ENCODE measurements at places on chromosomes 4 and X. TPM values are rescaled to one million over a fixed set of nuclear protein-coding genes. Genes with fewer than 3 reads are reported as not detected.

GRCh38 chr4:141416677-141417363 lies 196.1 kb downstream of the ZNF330 start:
- no peak for DNase-seq

The HGFAC gene
- total RNA-seq: 10.2 TPM

The WNK3 gene
- 13.1 TPM for total RNA-seq

The SMARCA1 gene
- total RNA-seq: 45.7 TPM

GRCh38 chr4:138832563-138832962 lies 183.0 kb upstream of the NOCT start:
- DNase-seq: no peak

GRCh38 chr4:66694739-66695138 lies 850.6 kb downstream of the CENPC start:
- no peak for DNase-seq

The VCX3A gene
- not detected for total RNA-seq

GRCh38 chr4:27861802-27862201 lies 1001.2 kb downstream of the STIM2 start:
- DNase-seq: no peak

GRCh38 chr4:108181704-108182103 lies 13.0 kb upstream of the LEF1 start:
- no peak for DNase-seq

- DNase-seq: no peak
Observed at GRCh38 chr4:4984186-4984585, 35.1 kb downstream of the CYTL1 start.

DNA sequence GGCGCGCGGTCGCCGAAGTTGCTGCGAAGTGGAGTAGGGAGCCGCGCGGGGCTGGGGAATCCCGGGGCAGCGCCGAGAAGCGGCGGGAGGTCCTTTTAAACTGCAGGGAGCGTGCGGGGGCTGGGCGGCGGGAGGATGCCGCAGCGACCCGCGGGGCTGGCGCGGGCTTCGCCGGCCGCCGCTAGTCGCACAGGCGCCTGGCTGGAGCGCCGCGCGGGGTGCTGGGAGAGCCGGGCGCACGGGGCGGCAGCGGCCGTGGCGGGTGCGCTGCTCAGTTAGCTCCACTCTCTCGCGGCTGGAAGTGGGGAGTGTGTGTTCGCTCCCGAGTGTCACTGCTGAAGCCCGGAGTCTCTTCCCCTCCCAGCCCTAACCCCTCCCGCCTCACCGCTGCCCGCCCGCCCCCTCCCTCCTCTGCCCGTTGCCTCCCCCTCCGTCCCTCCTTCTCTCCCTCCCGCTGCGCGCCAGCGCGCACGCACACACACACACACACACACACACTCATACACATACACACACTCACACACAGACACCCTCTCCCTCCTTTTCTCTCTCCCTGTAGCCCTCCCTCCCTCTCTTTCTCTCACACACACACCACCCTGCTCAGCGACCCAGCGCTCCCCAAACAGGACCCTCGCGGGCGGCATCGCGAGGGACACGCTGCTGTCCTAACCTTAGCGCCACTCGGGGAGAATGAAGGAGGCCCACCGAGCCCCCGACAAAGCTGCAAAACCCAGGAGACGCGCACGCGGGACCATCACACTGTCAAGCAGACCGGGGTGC lies at the start of gene NDNF:
Gene NDNF, minus strand, starts transcription at position 312 of the 780 bp plus-strand sequence. CDS start 26,698 bp downstream, outside the sequence.
- DNase-seq: no peak

DNA sequence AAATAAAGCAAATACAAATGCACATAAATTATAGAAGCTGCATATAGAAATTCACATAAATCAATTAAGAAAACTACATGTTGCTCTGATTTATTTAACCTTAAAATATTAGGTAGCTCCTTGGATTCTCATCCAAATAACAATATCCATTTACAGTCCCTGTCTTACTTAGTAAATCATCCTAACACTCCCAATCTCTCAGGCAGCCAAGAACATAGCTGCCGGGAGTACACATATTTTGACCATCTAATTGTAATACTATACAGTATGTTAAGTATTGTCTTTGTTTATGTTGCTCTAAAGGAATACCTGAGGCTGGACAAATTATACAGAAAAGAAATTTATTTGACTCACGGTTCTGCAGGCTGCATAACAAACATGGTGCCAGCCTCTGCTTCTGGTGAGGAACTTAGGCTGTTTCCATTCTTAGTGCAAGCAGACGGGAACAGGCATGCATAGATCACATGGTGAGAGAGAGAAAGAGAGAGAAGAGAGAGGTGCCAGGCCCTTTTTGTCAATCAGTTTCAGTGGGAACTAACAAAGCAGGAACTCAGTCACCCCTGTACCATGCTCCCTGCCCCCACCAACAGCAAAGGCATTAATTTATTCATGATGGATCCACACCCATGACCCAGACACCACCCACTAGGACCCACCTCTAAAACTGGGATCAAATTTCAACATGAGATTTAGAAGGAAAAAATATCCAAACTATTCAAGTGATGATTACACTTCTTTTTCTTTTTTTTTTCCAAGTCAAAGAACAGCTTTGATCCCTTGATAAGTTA lies 614.8 kb upstream of the TECRL start:
- no peak for DNase-seq

GRCh38 chrX:133746593-133746992 lies 238.8 kb downstream of the GPC3 start:
- DNase-seq: no peak

- DNase-seq: no peak
Observed at GRCh38 chrX:19956923-19957322, 33.9 kb downstream of the BCLAF3 start.

DNA sequence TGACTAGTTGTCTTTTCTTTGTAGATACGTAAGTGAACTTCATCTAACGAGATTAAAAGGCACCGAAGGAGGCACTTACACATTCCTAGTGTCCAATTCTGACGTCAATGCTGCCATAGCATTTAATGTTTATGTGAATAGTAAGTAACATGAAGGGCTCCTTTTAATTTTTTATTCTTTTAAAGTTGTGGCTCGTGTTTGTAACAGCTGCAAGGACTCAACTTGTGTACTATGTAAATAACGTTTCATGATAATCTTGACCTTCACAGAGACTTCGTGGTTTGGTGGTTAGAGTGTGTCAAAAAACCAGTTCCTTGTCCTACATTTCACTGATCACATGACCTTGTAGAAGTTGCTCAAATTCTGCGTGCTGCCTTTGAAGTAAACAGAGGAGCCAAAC lies 51.6 kb downstream of the KIT start:
- no peak for DNase-seq

The SULT1E1 gene
- not detected for total RNA-seq

DNA sequence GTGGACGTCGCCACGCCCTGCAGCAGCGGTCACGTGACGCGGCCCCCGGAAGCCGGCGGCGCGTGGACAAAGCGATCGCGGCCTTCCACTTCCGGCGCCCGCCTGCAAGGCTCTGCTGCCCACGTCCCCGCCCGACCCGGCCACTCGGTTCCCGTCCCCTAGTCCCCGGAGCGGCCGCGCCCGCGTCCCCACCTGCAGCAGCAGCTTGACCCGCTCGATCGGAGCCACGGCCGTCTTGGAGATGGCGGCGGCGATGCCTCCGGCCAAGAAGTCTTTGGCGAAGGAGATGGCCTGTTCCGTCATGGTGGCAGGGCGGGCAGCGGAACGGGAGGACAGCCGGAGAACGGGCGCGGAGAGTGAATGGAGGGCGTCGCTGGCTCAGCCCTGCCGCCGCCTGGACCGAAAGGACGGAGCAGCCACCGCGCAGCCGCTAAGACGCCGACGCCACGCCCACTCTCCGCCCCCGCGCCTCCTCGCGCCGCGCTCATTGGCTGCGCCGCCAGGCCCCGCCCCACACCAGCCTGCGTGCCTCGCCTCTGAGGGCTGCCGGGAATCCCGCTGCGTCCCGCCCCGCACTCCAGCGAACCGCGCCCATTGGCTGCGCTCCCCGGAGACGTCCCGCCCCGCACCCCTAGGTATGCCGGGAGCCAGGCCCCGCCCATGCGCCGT lies at the start of gene SLC25A6:
Gene SLC25A6, minus strand, starts transcription at position 407 of the 669 bp plus-strand sequence. Its CDS starts 104 bp downstream, at position 303.
- peak; percentile 100 for DNase-seq

The FGD1 gene
- total RNA-seq: 11.1 TPM

DNA sequence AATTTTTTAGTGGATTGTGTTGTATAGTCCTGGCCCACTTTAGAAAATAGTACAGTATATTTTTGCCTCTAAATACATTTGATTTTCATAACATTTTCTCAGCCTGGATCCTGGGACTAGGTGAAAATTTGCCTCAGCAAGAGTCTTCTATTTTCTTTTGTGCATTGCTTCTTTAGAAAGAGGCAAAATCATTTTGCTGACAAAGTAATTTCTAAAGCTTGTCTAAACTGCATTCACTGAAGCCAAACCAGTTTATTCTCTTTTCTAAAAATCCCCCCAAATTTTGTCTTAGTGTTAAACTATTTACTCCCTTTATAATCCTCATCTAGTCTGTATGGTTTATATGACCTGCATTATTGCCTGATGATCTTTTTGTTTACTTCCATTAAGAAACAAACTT lies 326.3 kb downstream of the C4orf33 start:
- no peak for DNase-seq

- DNase-seq: no peak
Observed at GRCh38 chr4:184389978-184390900, 84.1 kb downstream of the IRF2 start.

The SEPTIN11 gene
- 191 TPM for total RNA-seq

- no peak for DNase-seq
Observed at GRCh38 chr4:3465698-3466671, 2.9 kb downstream of the DOK7 start.

The CXorf49 gene
- total RNA-seq: not detected

Measured in dorsolateral prefrontal cortex (tissue), 122 donors.